ENCODE measurements at places on chromosomes 2 and 18.

DNA sequence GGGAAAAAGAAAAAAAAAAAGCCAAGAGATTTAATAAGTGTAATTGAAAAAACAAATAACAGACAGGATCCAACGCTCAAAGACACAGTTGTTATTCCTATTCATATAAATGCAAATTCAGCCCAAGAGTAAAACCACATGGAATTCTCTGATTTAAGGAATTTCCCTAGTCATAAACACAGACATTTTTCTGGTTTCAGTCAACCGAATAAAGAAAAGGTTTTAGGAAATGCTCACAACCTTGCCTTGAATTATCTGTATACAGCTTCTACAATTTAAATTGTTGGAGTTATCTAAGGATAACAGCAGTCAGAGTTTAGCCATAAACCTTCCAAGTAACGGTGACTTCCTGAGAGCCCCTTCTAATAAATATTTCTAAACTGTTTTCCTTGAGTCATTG, 122.7 kb downstream of the VWC2L start:
- DNase-seq, result no peak

- DNase-seq, result no peak
These were observed 122.2 kb downstream of the NCOA1 start for GRCh38 chr2:24613154-24613814.

GRCh38 chr18:68665628-68666027, 49.3 kb downstream of the TMX3 start:
- no peak for DNase-seq

GRCh38 chr2:73043276-73043675, 28.2 kb downstream of the SFXN5 start:
- DNase-seq, result no peak

DNA sequence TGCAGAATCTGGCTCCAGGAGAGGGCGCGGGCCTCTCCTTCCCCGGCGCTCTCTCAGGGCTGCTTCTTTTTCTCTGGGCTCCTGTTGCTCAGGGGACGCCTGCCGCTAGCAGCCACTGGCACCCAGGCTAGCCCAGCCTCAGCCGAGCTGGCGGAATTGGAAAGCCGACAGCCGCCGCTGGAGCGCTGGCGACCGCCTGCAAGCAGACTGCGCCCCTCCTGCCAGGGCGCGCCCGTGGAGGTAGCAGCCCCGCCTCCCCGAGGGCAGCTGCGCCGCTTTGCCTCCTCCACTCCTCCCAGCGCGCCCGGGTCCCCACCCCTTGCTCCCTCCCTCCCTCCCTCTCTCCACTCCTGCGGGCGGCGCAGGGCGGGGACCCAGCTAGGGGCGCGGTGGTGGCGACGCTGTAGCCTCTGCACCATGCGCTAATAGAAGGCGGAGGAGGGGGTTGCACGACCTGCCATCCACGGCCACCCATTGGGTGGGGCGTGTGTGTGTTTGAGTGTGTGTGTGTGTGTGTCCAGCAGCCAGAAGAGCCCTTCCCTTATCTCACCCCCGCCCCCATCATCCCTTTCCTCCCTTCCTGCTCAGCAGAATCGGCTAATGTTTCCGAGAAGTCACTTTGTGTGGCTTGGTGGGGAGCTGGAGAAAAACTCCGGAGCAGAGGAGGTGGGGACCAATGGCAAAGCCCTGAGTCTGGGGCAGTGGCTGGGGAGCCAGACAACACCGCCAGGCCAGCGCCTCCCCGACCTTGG, at the start of gene SCN9A:
Gene SCN9A (minus strand): TSS at position 209 of the 752 bp plus-strand sequence. CDS start 64,188 bp downstream, outside the sequence.
- no peak for DNase-seq

DNA sequence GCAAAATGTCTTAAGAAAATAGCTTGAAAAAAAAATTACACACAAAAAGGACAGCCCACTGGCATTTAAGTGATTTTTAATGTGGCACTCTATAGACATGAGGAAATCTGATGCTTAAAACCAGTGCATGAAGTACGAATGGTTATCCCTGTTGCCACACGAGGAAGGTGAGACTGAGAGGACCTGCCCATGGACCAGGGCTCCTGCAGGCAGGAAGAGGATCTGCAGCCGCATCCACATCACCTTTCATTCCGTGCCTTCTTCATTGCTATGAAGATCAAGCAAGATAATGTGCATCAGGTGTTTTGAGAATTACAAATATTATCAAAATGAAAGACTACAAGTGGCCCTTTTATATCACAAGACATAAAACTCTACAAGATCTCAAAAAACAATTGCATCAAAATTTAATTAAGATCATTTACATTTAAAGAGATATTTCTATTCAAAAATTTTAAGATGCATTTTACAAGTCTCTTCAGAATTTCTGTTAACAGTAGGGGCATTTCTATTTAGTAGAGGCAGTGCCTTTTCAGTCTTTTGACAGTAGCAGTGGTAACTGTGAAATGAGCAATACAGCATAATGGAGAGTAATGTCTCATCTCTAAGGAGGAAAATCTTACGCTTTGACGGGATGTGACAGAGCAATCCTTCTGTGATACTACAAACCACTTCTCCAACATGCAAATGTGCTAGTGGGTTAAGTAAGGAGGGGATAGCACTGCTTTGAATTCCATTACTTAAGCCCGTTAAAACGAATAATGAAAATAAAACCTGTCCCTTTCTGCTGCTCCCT, 83.4 kb downstream of the SLC5A7 start:
- no peak for DNase-seq

DNA sequence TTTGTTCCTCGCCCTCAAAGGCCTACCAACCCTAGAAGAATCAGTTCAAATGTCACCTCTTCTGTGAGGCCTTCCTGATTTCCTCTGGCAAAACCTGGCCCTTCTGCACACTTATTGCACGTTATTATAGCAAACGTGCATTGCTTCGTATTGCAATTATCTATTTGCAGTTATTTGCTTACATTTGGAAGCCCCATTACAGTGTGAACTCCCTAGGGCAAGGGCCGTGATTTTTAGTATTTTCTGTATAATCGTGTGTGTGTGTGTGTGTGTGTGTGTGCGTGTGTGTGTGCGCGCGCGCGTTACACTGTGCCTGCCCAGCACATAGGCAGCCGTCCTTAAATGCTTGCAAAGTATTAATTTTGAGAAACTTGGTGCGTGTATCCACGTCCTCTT, 460 bp upstream of the SEMA4F start:
- DNase-seq, result no peak

DNA sequence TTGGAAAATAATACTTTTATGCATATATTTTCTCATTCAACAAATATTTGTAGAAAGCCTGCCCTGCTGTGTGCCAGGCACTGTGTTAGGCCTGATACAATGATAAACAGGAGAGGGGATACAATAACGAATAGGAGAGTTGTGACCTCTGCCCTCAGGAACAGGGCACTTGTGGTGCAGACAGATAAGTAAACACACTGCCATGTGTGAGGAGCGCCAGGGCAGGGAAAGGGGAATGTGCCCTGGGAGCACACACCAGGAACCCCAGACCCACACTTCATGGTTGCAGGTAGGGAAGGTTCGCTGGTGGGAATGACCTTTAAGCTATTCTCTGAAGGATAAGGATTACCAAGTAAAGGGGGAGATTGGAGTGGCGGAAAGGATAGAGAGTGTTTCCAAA, 42.2 kb upstream of the DSC1 start:
- DNase-seq, result no peak

- no peak for DNase-seq
These were observed 151.8 kb upstream of the SERPINE2 start for GRCh38 chr2:224190936-224191270.

DNA sequence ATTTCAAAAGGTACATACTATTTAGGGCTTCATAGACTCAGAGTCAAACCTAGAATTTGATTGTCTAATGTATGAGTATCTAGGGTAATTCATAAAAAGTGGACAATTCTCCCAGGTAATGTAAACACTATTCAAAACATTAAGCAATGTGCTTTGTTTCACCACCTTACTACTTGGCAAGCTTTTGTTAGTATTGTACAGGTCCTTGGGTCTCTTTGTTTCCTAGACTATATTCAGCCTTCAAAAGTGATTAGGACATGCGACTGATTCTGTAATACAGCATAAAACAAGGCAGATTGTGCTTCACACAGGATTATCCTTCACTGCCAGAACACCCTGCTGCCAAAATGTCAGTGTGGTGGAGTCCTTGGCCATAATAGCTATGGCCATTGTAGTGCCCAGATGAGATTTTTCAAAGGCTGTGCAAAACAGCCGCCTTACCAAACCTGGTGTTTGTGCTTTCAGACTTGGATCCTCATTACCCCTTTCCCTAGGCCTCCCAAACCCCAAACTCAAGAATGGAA, 90.1 kb upstream of the CAVIN2 start:
- DNase-seq, result no peak

GRCh38 chr2:230643576-230644291, 68.9 kb upstream of the CAB39 start:
- DNase-seq, result no peak

- DNase-seq, result no peak
These were observed 40.7 kb upstream of the PLEKHM3 start for GRCh38 chr2:208066016-208066415.

DNA sequence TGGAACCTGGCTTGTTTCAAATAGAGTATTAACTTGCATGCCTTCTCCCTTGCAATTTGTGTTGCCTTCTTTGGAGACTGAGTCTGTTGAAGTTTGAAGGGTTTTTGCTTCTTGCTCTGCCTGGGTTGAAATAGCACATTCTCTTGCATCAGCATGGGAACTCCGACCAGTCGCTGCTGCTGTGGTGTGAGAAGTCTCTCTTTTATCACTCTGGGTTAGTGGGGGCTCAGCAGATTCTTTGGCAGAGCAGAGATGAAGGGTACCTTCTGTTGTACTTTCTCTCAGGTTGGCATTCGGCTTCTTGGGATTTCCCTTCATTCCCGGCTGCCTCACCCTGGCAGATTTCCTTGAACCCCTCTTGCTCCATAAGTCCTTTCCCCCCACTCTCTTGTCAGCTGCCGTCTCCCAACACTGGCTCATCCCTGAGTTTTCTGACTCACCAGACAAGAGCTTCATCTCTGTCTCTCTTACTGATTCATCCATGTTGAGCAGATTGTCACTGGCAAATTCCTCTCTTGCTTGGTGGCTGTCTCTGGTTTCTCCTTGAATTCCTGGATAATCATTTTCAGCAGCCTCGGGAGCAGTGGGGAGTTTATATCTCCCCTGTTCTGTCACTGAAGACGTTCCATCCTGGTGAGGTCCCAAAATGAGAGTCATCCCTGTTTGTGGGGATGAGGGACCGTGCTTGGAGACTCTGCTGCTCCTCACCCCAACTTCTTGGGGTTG, 49.9 kb downstream of the ALPK2 start:
- DNase-seq, result no peak

- no peak for DNase-seq
These were observed 159.3 kb downstream of the FAM124B start for GRCh38 chr2:224242561-224242960.

- DNase-seq, result no peak
These were observed at the start of gene SLC30A3 for GRCh38 chr2:27262379-27263286. Gene SLC30A3, minus strand, starts transcription at chr2:27263047. Its CDS starts 141 bp downstream, at chr2:27262906.

- no peak for DNase-seq
These were observed 403.3 kb upstream of the NETO1 start for GRCh38 chr18:73270920-73271634.

- no peak for DNase-seq
These were observed 20.6 kb downstream of the ZNF236 start for GRCh38 chr18:76842837-76843530.

DNA sequence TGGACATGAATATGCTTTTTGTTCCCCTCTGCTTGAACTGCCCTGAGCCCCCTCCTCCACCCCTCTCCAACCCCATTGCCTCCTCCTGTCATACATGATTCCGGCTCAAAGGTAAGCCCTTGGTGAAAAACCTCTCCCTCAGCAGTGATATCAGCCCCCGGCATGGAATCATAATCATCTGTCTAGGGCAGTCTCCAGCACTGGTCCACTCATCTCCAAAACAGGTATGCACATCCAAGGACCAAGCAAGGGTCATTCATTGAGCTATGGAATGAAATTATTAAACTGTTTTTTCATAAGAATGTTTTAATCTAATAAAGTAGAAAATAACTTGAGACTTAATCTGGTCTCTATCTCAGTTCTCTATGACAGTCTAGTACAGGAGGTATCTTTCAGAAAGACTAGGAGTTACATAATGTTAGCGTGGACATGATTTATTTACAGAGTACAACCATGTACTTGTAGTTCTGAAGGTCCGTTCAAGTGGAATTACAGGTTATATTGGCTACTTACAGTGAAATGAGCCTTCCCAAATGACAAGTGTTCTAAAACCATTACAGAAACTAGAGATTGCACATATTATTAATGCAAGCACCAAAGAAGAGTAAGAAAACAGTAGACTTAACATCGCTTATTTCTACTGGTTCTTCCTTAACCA, 75.2 kb downstream of the ACVR1 start:
- no peak for DNase-seq

GRCh38 chr2:127094509-127095366, 12.2 kb downstream of the BIN1 start:
- DNase-seq, result no peak

DNA sequence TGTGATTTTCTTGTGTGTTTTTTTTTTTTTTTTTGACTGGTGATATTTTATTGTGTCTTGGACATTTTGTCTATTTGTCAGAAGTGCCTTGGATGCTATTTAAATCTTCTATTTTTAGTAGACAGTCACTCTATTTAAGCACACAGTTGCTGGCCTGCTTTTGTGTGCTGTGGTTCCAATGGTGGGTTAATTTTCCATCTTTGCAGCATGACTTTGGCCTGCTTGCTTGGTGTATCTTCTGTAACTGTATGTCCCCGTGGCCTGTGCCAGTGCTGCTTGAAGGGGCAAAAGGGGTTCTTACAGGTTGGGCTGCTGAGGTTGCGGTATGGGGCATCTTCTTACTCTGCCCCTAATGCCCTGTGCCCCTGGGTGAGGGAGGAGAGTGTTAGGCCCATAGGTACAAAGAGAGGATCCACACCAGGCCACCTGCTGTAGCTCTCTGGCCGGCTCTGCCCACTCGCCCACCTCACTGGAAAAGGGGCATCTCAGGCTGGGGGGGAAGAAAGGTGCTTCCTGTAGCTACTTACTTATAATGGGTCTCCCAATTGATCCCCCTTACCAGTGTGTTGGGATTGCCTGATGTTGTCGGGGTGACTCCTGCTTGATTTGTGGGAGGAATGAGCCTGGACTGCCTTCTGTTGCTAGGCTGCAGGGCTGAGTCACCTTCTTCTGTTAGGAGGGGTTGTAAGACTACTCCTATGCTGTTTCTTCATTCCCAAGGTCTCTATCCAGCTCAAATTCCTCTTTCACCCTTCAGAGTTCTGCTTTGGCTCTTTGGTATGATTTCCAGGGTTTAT, 490.0 kb upstream of the HS6ST1 start:
- DNase-seq, result no peak

GRCh38 chr2:101388232-101388631, 929 bp upstream of the CREG2 start:
- no peak for DNase-seq

DNA sequence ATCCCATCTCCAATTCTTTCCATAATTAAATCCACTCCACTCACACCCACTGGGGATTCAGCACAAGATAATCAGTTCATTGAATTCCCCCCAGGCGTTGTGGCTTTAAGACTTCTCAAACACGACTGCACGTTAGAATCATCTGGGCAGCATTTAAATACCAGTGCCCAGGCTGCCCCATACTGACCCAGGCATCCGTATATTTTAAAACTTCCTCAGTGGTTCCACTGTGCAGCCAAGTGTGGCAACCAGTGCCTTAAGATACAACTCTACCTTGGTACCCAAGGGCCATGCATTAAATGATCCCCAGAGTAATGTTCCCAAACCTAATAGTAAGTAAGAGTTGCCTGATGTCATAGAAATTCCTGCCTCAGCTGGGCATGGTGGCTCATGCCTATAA, 54.3 kb upstream of the BZW1 start:
- no peak for DNase-seq

- no peak for DNase-seq
These were observed 797.4 kb downstream of the SUCLG1 start for GRCh38 chr2:83661711-83662110.

Measured in cerebellar nuclear complex (tissue), 1 donor.